AG09319 (cell line): ENCODE measurements at places on chromosomes 6 and 20.

GRCh38 chr6:121660277-121660676 lies 224.8 kb downstream of the GJA1 start:
- no peak for DNase-seq

DNA sequence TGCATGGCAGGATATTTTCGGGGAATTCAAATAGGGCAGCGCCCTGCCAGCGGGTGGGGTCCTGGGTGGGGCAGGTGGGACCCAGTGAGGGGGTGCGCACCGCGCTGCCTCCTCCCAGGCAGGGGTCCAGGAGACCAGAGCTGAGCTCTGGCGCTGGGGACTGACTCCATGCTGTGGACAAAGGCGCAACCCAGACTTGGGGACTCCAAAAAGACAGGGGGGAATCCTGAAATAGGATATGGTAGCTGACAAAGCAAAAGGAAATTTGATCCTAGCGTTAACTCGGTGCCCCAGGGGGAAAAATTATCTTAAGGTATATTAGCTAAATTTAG lies 23.6 kb downstream of the TFAP2A start:
- no peak for DNase-seq

DNA sequence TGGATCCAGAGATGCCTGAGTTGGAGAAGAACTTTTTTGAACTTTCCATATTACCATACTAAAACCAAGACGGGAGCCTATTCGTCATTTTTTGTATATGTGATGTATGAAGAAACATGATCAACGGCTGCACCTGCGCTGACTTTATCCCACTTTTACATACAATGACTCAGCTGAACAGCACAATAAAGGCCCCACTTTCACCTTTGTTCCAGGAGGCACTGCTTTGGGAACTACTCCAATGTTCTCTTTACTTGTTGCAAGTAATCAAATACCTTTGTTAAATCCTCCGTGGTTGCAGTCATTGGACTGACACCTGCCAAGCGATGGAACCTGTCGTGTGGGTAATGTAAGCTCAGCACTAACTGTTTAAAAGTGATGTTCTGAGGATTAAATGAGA lies 17.3 kb upstream of the BTN3A2 start:
- DNase-seq: no peak

GRCh38 chr20:10074513-10074912 lies 39.7 kb downstream of the ANKEF1 start:
- peak; percentile 55 for DNase-seq

- DNase-seq: no peak
Observed at GRCh38 chr6:143561105-143561704, 49.7 kb upstream of the FUCA2 start.

- no peak for DNase-seq
Observed at GRCh38 chr6:111550953-111551352, 54.7 kb downstream of the TRAF3IP2 start.

GRCh38 chr6:42313941-42314570 lies 96.4 kb upstream of the MRPS10 start:
- DNase-seq: peak; percentile 49

GRCh38 chr20:2840967-2841531 lies 504 bp downstream of the VPS16 start:
- peak; percentile 34 for DNase-seq

- DNase-seq: no peak
Observed at GRCh38 chr6:80364149-80364548, 257.7 kb downstream of the BCKDHB start.

DNA sequence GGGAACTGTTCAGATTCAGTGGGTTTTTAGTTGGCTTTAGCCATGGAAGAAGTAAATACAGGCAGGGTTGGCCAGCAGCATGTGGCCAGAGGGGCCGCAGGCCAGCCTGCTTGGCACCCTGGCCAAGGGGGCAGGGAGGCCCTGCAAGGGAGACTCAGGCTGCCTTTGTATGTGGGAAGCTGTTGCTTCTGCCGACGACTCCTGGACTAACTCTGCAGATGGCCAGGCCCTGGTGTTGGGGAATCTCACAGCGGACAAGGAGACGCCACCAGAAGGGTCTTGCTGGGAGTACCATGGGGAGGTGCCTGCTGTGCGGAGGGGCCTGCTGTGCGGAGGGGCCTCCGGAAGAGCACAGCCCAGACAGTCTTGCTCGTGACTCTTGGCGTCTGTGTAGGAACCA lies 25.2 kb downstream of the PYGB start:
- no peak for DNase-seq

GRCh38 chr6:69953491-69953890 lies 87.1 kb downstream of the COL19A1 start:
- DNase-seq: no peak

DNA sequence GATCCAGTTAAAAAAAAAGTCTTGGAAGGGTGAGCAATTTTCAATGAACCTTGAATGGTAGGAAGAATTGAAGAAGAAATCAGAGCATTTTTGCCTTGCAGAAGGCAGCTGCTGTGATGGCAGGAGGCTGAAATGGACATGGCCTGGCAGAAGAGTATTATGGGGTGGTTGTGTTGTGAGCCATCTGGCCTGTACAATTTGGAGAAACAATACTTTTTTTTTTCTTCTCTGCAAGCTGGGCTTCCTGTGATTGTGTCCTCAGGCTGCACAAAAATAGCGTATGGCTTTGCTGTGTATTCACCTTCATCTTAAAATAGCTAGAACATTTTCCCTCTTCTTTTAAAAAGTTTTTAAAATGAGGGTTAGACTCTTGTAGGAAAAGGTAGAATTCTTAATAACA lies 21.4 kb downstream of the SYCP2L start:
- no peak for DNase-seq

GRCh38 chr6:116004841-116005815 lies 55.6 kb downstream of the FRK start:
- peak; percentile 30 for DNase-seq

GRCh38 chr6:98924647-98925046 lies 23.1 kb downstream of the FBXL4 start:
- DNase-seq: no peak

DNA sequence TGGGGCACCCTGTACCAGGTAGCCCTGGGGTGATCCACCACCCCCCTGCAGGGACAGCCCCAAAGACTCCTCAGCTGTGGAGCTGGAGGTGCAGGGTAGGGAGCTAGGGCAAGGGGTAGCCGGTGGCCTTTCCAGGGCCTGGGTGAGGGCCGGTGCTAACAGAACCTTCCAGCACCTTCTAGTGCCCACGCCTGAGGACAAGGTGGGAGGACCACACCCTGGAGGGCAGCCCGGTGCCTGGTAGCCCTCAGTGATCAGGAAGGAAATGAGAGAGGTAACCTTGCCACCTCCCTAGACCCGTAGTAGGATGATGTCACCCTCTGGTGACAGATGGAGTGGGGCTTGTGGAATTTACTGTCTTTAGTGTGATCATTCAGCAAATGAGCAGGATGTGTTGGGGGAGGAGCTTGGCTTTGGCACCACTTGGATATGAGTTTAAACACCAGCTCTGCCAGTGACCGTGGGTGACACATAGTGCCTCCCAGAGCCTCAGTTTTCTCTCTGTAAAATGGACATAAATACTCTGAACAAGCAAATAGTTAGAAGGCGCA lies 187.7 kb downstream of the NFATC2 start:
- no peak for DNase-seq
